ENCODE measurements at places on chromosomes 7 and 10.

DNA sequence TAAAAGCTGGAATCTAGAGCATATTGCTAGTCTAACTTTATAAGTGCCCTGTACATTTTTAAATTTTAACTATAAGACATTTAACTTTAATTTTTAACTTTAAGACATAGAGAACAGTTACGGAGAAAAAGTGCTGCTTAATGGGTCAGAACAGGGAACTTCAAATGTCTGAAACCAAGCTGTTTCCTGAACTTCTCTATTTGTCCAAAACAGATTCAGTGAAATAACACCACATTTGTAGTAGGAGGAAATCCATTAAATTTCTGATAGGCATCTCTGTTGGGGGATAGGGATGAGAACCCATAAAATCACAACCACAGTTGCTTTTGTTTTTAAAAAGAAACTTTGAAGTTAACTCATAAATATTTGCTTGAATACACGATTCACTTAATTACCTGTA, 170.8 kb upstream of the ANK3 start:
- no peak for DNase-seq

- no peak for DNase-seq
Measured at GRCh38 chr7:83305027-83305426, 142.3 kb upstream of the PCLO start.

- DNase-seq: peak; percentile 38
Measured at GRCh38 chr7:16063716-16064675, 357.3 kb downstream of the CRPPA start.

GRCh38 chr7:28507525-28508282, 95.4 kb downstream of the CREB5 start:
- DNase-seq: no peak

DNA sequence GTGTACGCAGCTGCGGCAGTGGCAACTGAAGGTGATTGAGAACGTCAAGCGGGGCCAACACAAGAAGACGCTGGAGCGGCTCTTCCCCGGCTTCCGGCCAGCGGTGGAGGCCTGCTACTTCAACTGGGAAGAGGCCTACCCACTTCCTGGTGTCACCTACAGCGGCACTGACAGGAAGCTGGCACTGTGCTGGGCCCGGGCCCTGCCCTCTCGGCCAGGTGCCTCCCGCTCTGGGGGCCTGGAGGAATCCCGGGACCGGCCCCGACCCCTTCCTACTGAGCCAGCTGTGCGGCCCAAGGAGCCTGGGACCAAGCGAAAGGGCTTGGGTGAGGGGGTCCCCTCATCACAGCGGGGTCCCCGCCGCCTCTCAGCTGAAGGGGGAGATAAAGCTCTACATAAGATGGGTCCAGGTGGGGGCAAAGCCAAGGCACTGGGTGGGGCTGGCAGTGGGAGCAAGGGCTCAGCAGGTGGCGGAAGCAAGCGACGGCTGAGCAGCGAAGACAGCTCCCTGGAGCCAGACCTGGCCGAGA, 6.5 kb downstream of the ZSWIM8 start:
- no peak for DNase-seq

- no peak for DNase-seq
Measured at GRCh38 chr10:13183625-13184024, 22.3 kb downstream of the MCM10 start.

DNA sequence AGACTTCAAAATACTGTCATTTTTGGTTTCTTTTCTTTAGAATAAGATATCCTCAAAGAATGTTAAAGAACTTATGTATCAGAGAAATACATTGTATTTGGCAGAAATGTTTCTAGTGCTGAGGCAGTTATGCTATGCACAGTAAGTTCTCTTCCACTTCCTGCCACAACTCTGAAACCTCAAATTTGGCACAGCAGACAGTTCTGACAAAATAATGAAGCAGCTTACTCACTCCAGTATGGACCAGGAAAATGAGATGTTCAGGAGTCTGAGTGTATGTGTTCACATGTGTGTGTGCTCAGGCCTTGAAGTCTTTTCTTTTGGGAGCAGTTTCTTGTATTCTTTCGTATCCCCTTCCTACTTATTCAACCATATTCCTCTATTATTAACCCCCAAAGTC, 197.0 kb upstream of the AGK start:
- no peak for DNase-seq

- DNase-seq: no peak
Measured at GRCh38 chr7:95430864-95431263, 4.0 kb downstream of the PON2 start.

DNA sequence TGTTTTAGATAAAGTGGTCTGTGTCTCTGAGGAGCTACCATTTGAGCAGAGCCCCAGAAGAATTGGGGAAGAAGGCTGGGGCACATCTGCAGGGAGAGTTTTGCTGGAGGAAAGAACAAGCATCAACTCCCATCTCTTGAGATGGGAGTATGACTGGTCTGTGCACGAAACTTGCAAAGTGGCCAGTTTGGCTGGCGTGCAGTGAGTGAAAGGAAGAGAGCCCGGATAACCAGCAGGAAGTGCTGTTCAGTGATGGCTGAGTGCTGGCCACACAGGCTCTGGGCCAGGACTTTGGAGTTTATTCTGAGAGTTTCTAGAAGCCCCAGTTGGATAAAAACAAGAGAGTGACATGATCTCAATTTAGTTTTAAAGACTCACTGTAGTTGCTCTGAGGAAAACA, 34.4 kb upstream of the SVIL start:
- no peak for DNase-seq

- DNase-seq: no peak
Measured at GRCh38 chr10:113520261-113520660, 32.6 kb upstream of the HABP2 start.

Data from T47D (cell line).